ENCODE measurements at places on chromosomes 7 and 10. TPM values are rescaled to one million over a fixed set of nuclear protein-coding genes. Genes with fewer than 3 reads are reported as not detected.
A peak's percentile ranks its signal among the peaks of the same experiment; 100 is the strongest.

GRCh38 chr7:88566162-88566729 lies 193.3 kb upstream of the ZNF804B start:
- no peak for DNase-seq

DNA sequence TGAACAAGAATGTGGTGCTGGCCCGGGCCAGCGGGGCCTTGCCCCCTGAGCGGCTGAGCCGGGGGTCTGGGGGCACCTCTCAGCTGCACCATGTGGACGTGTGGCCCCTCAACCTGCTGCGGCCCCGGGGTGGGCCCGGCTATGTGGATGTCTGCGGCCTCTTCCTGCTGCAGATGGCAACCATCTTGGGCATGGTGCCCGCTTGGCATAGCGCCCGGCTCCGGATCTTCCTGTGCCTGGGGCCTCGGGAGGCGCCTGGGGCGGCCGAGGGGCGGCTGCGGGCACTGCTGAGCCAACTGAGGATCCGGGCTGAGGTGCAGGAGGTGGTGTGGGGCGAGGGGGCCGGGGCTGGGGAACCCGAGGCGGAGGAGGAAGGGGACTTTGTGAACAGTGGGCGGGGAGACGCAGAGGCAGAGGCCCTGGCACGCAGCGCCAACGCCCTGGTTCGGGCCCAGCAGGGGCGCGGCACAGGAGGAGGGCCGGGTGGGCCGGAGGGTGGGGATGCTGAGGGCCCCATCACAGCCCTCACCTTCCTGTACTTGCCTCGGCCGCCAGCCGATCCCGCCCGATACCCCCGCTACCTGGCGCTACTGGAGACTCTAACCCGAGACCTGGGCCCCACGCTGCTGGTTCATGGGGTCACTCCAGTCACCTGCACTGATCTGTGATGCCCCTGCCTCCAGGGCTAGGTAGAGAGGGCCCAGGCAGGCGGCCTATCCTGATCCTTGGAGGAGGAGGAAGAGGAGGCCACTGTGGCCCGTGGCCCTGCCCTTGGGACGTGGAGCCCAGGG lies 1.1 kb upstream of the TRIP6 start:
- peak; percentile 91 for DNase-seq

The JAKMIP3 gene
- total RNA-seq, result 1.6 TPM

GRCh38 chr10:13224210-13224995 lies 9.8 kb downstream of the UCMA start:
- no peak for DNase-seq

The FGF8 gene
- total RNA-seq, result not detected

- no peak for DNase-seq
Observed at GRCh38 chr10:69851306-69851705, 49.6 kb downstream of the COL13A1 start.

The CCDC146 gene
- 11.0 TPM for total RNA-seq
